PC-3 (cell line): ENCODE measurements at places on chromosomes 5 and 9. TPM values are rescaled to one million over a fixed set of nuclear protein-coding genes. Genes with fewer than 3 reads are reported as not detected.
A peak's percentile ranks its signal among the peaks of the same experiment; 100 is the strongest.

GRCh38 chr9:100324594-100325200 is 28.0 kb downstream of the TEX10 start:
- DNase-seq: peak; percentile 30
- H3K4me1 ChIP-seq: no peaks in the 10 kb centered on the region
- peaks cover 29% of the 10 kb centered on the region for H3K36me3 ChIP-seq
- no peak overlapping the region for H3K27ac ChIP-seq

DNA sequence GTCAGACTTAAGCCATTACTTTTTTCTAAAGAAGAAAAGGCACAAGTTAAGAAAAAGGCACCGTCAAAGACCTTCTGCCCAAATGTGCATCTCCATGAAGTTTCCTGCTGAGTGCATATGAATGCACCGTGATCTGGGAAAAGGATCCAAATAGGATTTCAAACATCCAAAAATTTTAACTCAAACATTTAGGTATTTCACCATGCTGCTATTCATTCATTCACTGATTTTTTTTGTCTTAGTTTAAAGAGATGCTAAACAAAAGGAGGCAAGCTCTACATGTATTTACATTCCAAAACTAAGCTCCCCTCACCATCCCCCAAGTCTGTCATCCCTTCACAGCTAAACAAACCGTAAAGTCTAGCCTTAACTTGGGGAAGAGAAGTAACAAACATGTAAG is 291.9 kb downstream of the ARL15 start:
- H3K4me1 ChIP-seq: no peaks in the 10 kb centered on the region
- H3K4me3 ChIP-seq: no peak overlapping the region
- H3K36me3 ChIP-seq: no peaks in the 10 kb centered on the region; the same call in 1 of the 2 replicates
- DNase-seq: no peak
- no peaks in the 10 kb centered on the region for H3K27me3 ChIP-seq
- no peak overlapping the region for H3K27ac ChIP-seq

- no peaks in the 10 kb centered on the region for H3K27me3 ChIP-seq
- H3K4me3 ChIP-seq: no peak overlapping the region
- H3K27ac ChIP-seq: no peak overlapping the region
- H3K4me1 ChIP-seq: no peaks in the 10 kb centered on the region
- DNase-seq: no peak
These were observed 1.6 kb upstream of the SMIM32 start for GRCh38 chr5:136194576-136194975.

DNA sequence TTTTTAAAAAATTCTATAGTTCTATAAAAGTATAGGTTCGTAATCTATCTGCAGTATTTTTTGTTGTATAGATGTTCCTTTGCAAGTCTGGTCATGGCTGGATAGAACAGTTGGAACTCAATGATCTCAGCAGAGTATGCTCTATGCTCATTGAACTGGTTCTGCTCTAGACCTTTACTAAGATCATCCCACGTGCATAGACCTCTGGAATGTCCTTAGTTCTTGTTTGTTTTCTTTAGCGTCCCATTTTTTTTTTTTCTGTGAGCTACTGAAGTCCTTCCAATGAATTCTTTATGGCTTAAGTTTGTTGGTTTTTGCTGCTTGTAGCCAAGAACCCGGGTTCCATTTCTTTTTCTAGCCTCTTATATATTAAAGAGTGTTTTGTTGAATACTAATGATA is 3.5 kb downstream of the TMEM38B start:
- DNase-seq: no peak
- H3K4me1 ChIP-seq: peaks cover 7% of the 10 kb centered on the region; the same call in 1 of the 2 replicates
- H3K4me3 ChIP-seq: no peak overlapping the region
- H3K27me3 ChIP-seq: no peaks in the 10 kb centered on the region

The BHMT gene
- not detected in 2 replicates for total RNA-seq

DNA sequence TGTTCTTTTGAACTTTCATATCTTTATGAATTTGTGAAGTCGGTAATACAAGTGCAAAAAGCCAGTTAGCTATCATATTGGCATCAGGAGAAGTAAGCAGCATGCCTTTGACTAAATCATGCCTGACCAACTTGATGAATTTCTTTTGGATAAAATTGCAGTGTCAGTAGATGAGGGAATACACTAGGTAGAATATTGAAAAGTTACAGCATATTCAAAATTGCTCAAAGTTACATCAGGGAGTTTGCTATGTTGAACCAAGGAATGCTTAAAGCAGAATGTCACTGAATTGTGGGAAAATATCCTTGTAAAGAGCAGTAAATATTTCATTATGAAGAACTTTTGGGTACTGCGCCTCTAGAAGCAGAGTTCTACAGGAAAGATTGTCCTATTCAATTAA is 87.1 kb upstream of the TLX3 start:
- H3K4me3 ChIP-seq: no peak overlapping the region
- H3K36me3 ChIP-seq: no peaks in the 10 kb centered on the region
- H3K4me1 ChIP-seq: no peaks in the 10 kb centered on the region
- H3K27ac ChIP-seq: no peak overlapping the region
- no peak for DNase-seq

- no peak overlapping the region for H3K27ac ChIP-seq
- H3K36me3 ChIP-seq: no peaks in the 10 kb centered on the region
- H3K4me3 ChIP-seq: no peak overlapping the region
- no peaks in the 10 kb centered on the region for H3K4me1 ChIP-seq
These were observed 255.1 kb downstream of the ZSWIM6 start for GRCh38 chr5:61587125-61587524.

DNA sequence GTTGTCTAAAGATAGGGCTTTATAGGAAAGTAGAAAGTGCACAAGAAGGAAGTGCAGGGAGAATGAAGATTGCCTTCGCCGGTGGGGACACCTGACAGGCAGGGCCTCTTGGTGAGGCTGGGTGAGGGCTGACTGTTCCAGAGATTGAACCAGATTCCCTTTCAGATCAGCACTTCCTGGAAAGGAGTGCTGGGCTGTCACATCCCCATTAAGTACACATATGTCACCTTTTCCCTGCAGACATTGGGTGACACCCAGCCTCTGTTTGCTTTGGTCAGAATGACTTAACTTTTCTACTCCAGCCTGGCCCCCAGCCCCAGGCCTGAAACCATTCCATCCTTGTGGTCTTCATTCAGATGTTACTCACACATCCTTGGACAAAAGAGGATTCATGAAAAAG is 7.4 kb upstream of the SHROOM1 start:
- peak; percentile 48 for DNase-seq
- no peak overlapping the region for H3K4me3 ChIP-seq
- no peak overlapping the region for H3K27ac ChIP-seq
- no peaks in the 10 kb centered on the region for H3K27me3 ChIP-seq
- no peaks in the 10 kb centered on the region for H3K36me3 ChIP-seq

The ANKRD34B gene
- not detected in 2 replicates for total RNA-seq

DNA sequence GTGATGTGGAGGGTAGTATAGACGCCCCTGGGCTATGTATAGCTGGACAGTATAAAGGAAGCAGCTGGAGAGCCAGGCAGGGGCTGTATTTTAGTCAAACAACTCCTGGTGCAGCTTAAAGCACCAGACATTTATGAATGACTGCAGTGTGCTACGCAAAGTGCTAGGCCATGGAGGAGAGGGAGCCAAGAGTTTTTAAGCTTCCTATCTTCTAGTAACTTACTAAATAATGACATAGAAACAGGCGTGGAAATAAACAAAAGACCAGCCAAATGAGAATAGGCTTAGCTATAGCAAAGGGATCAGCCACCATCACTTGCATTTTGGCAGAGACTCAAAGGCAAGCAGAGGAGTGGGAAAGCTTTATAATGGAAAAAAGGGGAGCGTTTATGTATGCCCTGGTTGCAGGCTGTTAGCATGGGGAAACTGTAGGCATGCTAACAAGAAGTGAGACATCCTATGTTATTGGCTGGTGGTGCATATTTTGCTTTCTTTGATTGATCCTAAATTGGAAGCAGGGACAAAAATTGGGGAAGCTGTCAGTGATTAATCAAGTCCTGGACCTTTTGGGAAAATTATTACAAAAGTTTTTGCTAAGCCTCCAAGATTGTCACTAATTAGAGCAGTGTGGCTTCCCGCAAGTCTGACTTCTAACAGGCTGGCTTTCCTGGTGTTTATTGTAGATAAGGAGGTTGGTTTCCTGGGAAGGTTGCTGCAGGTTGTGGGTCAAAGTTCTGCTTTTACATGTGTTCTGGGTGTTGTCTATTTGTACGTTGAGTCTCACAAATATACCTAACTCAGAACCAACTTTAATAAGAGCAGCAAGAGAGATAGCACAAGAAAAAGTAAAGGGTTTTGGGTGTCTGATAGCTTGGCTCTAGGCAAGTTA is 46.6 kb downstream of the RAB3C start:
- no peaks in the 10 kb centered on the region for H3K36me3 ChIP-seq
- no peak overlapping the region for H3K4me3 ChIP-seq
- H3K27ac ChIP-seq: no peak overlapping the region

- no peaks in the 10 kb centered on the region for H3K4me1 ChIP-seq
- H3K4me3 ChIP-seq: no peak overlapping the region
- DNase-seq: no peak
- no peaks in the 10 kb centered on the region for H3K36me3 ChIP-seq
These were observed 62.4 kb downstream of the DMRT1 start for GRCh38 chr9:903886-904285.

The SOX30 gene
- 0.51 TPM in 1 of 2 replicates, not detected in the other for total RNA-seq

- H3K27me3 ChIP-seq: no peaks in the 10 kb centered on the region
- no peaks in the 10 kb centered on the region for H3K36me3 ChIP-seq
- H3K4me3 ChIP-seq: no peak overlapping the region
- no peak for DNase-seq
These were observed 442.5 kb downstream of the SPATA31D1 start for GRCh38 chr9:82431121-82431520.

DNA sequence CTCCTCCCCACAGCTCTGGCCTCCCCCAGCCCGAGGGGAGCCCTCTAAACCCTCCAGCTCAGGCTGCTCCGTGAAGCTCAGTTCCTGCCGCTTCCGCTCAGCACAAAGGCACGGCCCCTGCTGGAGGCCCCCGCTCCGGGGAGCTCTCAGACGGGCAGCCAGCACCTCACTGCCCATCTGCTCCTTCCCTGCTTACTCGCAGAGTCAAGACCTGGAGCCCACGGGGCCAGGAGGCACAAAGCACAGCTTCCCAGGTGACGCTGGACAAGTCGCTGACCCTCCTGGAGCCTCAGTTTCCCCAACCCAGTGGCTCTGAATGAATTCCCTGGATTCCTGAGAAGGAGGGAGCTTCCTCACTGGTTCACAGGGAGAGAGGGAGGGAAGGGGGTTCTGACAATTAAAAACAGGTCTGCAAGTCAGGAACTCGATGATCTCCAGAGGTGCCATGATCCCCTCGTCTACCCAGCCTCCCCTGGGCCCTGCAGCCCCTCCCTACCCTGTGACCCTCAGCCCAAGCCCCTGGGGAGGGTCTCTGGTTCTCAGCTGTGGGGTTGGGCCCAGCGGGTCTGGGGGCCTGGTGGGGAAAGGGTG is 36.2 kb downstream of the VAV2 start:
- H3K4me3 ChIP-seq: no peak overlapping the region
- no peaks in the 10 kb centered on the region for H3K4me1 ChIP-seq
- no peak for DNase-seq

The OR2V2 gene
- total RNA-seq: not detected in 2 replicates

GRCh38 chr5:10975945-10976344 is 214.9 kb upstream of the DAP start:
- no peaks in the 10 kb centered on the region for H3K4me1 ChIP-seq
- DNase-seq: peak; percentile 54
- no peaks in the 10 kb centered on the region for H3K36me3 ChIP-seq

- H3K36me3 ChIP-seq: no peaks in the 10 kb centered on the region
- peaks cover 66% of the 10 kb centered on the region for H3K4me1 ChIP-seq
- H3K27me3 ChIP-seq: no peaks in the 10 kb centered on the region
- H3K4me3 ChIP-seq: no peak overlapping the region
These were observed 48.8 kb downstream of the MVB12B start for GRCh38 chr9:126375386-126375785.

- no peak overlapping the region for H3K4me3 ChIP-seq
- DNase-seq: no peak
- no peaks in the 10 kb centered on the region for H3K4me1 ChIP-seq
- no peak overlapping the region for H3K27ac ChIP-seq
- no peaks in the 10 kb centered on the region for H3K27me3 ChIP-seq
These were observed 99.5 kb downstream of the PJA2 start for GRCh38 chr5:109310315-109310714.

GRCh38 chr9:130060296-130060695 is 6.6 kb downstream of the GPR107 start:
- no peak overlapping the region for H3K27ac ChIP-seq
- H3K4me1 ChIP-seq: no peaks in the 10 kb centered on the region
- DNase-seq: no peak

DNA sequence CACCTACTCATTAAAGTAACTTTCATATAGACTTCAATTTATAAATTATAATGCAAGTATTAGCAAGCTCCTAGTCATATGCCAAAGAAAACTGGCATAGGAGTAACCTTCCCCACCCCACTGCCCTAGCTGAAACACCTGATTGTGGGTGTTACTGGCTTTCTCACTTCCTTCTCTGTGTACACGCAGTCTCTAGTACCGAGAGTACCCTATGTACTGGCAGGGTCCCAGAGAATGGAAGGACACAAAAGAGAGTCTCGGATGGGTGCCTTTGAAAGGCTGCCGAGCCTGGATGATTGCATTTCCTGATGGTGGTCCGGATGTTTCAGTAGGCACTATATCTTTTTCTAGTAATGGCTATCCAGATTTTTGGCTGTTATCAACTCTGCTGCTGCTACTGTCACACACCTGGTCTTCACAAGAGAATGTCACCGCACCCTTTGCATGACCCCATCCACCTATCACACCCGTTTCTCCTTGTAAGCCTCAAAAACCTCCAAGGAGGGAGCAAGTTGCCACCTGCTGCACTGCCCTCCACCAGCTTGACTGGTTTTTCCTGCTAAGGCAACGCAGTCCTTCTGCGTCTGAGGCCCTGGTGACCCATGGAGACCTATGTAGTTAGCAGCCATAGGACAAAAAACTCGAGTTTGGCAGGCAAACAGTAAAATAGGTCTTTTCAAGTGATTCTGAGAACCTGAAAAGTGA is 53.8 kb upstream of the CLINT1 start:
- H3K27me3 ChIP-seq: no peaks in the 10 kb centered on the region
- no peak overlapping the region for H3K4me3 ChIP-seq
- DNase-seq: peak; percentile 44
- 0 out of 2 replicates have a peak, but pooled peaks cover 9% of the 10 kb centered on the region for H3K4me1 ChIP-seq
- no peak overlapping the region for H3K27ac ChIP-seq

GRCh38 chr5:89213573-89213972 is 330.6 kb upstream of the MEF2C start:
- peaks cover 20% of the 10 kb centered on the region for H3K4me1 ChIP-seq
- H3K27ac ChIP-seq: no peak overlapping the region

DNA sequence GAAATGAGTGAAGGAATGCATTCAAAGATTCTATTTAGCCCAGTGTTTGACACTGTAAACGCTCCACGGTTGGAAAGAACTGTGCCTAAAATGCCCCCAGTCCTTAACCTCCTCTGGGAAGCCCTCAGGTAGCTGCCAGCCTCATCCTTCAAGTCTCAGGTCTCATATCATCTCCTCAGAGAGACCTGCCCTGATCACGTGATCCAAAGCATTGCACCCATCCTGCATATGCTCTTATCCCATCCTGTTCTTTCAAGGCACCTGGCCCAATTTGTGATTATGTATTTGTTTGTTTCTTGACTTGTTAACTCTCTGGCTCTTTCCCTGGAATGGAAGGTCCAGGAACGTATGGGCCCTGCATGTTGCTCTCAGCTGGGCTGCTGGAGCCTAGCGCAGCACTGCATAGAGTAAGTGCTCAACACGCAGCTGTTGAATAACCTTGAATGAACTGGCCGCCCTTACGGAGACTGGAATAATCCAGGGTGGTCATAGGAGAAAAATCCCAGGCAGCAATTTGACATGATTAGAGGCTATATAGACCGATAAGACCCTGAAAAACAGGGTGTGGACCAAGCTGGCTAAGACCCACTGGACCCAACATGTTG is 8.7 kb downstream of the C1QTNF2 start:
- H3K36me3 ChIP-seq: no peaks in the 10 kb centered on the region
- H3K27me3 ChIP-seq: no peaks in the 10 kb centered on the region
- DNase-seq: no peak
- no peak overlapping the region for H3K27ac ChIP-seq
- no peaks in the 10 kb centered on the region for H3K4me1 ChIP-seq

- H3K27ac ChIP-seq: peak overlapping the region; percentile 29; the same call in 1 of the 2 replicates
- no peak for DNase-seq
- no peak overlapping the region for H3K4me3 ChIP-seq
- H3K4me1 ChIP-seq: peaks cover 21% of the 10 kb centered on the region
These were observed 10.5 kb downstream of the EXD3 start for GRCh38 chr9:137412431-137412830.
